ENCODE measurements at places on chromosomes 7 and 10. TPM values are rescaled to one million over a fixed set of nuclear protein-coding genes. Genes with fewer than 3 reads are reported as not detected.

DNA sequence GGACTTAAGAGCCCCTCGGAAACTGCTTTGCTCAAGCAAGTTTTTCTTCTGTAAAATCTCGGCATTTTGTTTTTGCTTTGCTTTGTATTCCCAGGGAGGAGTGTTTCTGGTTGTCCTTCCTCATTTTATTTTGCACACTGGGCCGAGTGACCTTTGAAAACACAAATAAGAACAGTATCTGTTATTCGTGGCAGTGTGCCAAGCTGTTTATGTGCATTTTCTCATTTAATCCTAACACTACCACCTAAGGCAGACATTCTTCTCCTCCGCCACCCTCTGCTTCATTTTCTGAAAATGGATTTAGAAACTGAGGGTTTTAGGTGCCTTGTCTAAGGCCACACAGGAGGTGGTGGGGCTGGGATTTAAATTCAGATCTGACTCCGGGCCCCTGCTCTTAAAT lies 218.5 kb downstream of the TCF7L2 start:
- no peak overlapping the region for H3K4me3 ChIP-seq
- no peak for DNase-seq
- no peak overlapping the region for H3K27ac ChIP-seq

The GPR85 gene
- total RNA-seq = not detected

GRCh38 chr10:86945361-86946212 lies 11.8 kb downstream of the MMRN2 start:
- H3K4me3 ChIP-seq = no peak overlapping the region
- no peak overlapping the region for H3K27ac ChIP-seq
- peaks cover 5% of the 10 kb centered on the region for H3K27me3 ChIP-seq
- no peak for DNase-seq

DNA sequence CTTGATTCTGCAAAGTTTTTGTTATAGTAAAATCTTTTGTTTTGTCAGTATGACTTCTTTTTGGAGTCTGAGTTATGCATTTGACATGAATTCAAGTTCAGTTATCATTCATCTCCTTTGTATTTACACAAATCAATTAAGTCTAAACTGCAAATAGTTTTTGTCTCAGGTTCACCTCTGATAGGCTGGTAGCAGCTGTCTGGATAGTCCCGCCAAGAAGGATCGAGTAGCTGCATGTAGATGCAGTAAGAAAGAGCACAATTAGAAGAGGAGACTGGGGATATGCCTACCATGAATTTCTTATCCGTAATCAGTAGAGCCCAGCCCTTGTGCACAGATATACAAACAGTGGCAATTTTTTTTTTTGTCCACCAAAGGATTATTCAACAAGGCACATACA lies 392.5 kb upstream of the ETV1 start:
- H3K27ac ChIP-seq = no peak overlapping the region
- no peaks in the 10 kb centered on the region for H3K27me3 ChIP-seq
- no peak for DNase-seq
- H3K4me3 ChIP-seq = no peak overlapping the region

- H3K36me3 ChIP-seq = peaks cover 13% of the 10 kb centered on the region
- no peaks in the 10 kb centered on the region for H3K27me3 ChIP-seq
- H3K4me1 ChIP-seq = peaks cover 5% of the 10 kb centered on the region
- DNase-seq = no peak
- H3K4me3 ChIP-seq = no peak overlapping the region
- H3K27ac ChIP-seq = peak overlapping the region; percentile 0
These were observed 50.8 kb downstream of the SUFU start for GRCh38 chr10:102554531-102554930.

DNA sequence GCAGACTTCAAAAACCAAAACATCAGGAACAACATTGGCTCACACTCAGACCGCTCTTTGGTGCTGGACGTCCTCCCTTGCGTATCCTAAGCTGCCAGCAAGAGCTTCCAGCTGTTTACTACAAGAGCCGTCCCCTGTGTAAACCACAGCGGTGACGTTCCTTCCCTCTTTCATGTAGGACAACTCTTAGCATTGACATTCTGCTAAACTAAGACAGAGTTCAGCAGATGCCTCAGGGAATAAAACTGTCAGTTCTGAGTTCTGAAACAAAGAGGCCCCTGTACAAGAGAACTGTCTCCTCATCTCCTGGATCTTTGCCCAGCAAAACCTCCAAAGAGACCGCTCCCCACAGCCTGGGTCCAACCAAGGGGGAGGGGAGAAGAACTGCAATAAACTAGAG lies 57.8 kb upstream of the OPALIN start:
- H3K27ac ChIP-seq = no peak overlapping the region
- no peaks in the 10 kb centered on the region for H3K36me3 ChIP-seq
- no peak for DNase-seq
- no peak overlapping the region for H3K4me3 ChIP-seq
- H3K27me3 ChIP-seq = peaks cover 4% of the 10 kb centered on the region
- no peaks in the 10 kb centered on the region for H3K4me1 ChIP-seq

All from activated naive CD8-positive, alpha-beta T cell treated with anti-CD3 and anti-CD28 coated beads, Interleukin-2, amount 10 ng/mL, durations not matched to agents 7 days and 5 days (primary cell).